ENCODE measurements at places on chromosomes 16 and 17.

DNA sequence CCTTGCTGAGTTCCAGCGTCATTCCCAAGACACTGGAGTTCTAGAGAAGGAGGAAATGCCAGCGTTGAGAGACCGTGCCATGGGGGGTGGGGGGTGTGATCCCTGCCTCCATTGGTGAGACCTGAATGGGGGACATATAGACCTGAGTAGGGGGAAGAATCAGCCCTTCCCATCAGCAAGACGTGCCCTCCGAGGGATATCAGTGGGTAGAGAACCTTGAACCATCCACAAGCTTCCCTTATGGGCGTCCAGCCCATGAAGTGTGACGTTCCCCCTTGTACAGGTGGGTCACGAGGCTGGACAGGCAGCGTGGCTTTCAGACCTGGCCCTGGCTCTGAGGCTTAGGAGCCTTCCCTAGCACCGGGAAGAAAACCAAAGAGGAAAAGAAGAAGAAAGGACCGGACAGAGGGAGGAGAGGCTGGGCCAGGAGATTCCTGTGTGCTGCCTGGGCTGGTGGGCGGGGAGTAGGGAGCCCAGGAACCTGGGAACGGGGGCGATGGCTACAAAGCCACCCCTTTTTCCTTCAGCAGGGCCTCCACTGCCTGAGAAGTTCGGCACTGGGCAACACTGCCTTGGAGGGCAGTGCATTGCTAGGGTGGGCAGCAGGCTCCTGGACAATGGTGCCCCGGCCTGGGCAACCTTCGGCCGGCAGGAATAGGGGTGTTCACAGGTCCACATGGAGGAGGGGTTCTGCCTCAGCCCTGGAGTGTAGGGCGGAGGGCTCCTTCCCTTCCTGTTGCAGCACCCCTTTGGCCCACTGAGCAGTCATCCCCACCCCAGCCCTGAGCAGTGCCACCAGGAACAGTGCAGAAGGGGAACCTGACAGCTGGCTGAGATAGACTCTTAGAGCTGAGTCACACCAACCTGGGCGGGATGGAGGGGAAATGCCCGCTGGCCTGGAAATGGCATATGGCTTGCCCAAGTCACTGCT is 7.2 kb downstream of the RAB11FIP4 start:
- DNase-seq, result no peak

DNA sequence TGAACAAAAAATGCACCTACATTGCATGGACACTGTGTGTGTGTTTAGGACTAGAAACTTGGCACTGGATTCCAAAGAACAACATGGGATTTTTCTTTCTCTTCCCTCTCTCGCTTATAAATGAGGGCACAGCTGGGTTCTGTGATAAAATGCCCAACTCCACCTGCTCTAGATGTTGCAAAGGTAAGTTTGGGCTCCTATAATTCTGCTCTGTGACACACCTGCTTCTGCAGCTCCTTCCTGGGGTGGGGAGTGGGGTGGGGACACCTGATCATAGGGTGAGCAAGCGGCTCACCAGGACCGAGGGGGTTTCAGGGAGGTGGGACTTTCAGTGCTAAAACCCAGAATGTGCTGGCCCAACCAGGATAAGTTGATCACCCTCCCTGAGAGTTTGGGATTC is 104.3 kb downstream of the AXIN2 start:
- DNase-seq, result no peak

DNA sequence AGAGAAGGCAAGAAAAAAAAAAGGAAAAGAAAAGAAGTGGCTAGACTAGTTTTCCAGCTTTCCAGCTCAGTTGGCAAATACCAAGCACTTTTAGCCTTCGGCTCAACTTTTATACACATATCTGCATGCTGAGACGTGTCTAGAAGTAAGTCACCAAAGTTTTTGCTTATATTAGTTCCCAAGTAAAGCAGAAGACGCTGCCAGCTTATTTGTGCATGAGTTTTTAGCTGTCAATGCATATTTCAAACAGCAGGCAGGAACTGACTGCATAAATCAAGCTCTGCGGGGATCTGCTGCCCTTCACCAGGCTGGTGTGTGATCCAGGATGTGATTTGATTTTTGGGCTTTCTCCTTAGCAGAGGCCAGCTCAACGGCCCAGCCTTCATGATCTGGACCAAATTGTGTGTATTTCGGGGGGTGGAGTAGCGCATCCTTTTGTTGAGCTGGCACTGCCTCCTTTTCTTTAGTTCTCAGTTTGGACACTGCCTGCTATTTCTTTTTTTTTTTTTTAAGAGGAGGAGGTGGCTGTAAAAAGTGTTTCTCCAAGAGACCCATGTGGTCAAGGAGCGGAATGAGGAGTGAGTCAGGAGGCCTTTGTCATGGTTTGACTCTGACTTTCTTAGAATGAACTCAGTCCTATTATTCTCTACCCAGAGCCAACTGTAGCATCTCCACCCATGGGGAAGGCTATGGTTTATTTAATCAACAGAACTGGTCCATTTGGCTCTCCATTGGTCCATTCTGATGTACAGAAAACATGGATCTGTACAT is 162.6 kb upstream of the XYLT1 start:
- no peak for DNase-seq

- no peak for DNase-seq
These were observed 49.4 kb downstream of the ASIC2 start for GRCh38 chr17:33243732-33244131.

GRCh38 chr16:50388496-50388895 is 19.7 kb upstream of the BRD7 start:
- DNase-seq, result no peak

GRCh38 chr17:74453665-74454196 is 12.7 kb upstream of the CD300A start:
- DNase-seq, result no peak

Data from sciatic nerve (tissue), 2 donors.